ENCODE measurements at places on chromosomes 12 and 14.

- DNase-seq, result no peak
Observed at GRCh38 chr14:22547948-22548750, 40.9 kb downstream of the DAD1 start.

DNA sequence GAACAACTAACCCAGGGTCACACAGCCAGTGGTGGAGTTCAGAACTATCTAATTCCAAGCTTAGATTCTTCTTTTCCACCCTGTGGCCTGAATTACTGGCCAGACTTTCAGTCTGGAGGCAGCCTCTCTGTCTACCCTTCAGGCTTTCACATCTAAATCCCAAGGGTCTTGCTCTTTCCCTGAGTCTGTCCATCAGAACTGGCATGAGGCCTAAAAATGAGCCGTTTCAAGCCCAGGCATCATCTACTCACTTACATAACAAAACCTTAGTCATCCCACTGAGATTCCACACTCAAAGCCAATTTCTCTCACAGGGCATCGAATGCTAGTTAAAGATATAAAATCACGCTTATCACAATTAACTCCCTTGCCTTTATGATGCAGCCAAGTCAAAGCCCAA is 1.3 kb upstream of the PTGDR start:
- no peak for DNase-seq

DNA sequence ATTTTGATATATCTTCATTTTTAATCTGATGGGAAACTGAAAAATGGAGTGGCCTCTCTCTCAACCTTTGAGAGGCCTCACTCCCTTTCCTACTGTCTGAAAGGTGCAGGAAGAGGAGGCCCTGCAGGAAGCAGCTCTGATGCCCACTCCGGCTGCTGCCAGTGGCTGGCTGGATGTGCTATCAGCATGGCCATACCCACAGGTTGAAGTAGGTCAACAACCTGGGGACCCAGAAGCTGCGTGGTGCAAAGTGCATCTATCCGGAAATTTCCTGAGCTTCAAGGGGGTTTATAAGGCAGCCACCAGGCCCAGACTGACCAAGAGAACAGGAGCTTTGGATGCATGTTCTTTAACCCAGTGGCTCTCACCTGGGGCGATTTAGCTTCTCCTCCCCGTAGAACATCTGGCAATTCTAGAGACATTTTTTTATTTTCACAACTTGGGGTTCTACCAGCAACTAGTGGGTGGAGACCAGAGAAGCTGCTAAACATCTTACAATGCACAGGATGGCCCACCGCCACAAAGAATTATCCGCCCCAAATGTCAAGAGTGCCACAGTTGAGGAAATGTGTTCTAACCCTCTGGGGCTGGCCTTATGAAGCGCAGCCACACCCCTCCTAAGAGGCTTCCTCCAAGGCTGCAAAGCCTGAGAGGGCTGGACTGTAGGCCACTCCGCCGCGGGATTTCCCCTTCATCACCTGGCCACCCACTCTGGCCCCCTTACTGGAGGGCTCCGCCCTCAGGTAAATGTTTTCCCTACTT is 8.2 kb upstream of the BATF start:
- DNase-seq, result no peak

DNA sequence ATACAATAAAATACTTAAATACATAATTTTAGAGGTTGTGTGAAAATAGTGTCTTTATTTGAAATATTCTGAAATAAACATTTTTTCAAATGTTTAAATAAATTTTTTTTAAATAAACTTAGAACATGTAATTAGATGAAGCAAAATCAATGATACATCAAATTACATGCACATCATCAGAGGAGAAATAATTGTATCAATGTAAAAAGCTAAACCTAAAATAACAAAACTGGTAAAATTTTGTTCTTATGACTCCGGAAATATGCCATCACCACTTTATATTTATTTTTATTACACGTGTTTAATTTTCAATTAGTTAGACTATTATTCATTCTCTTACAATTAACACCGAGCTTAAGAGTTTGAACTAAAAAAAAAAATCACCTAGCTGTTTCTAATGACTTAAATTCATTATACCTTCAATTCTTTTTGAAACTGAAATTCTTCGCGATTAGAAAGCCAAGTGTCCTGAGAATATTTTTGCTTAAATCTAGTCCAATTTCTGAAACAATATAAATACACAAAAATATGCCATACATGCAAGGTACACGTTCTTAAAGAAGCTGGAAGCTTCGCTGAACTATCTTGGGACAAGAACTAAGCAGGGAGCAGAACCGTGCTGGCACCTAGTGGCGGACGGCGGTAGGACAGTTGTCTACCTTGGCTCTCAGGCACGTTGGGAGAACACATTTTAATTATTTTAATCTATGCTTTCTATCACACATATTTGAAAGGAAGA is 230.5 kb downstream of the SLC25A21 start:
- no peak for DNase-seq

DNA sequence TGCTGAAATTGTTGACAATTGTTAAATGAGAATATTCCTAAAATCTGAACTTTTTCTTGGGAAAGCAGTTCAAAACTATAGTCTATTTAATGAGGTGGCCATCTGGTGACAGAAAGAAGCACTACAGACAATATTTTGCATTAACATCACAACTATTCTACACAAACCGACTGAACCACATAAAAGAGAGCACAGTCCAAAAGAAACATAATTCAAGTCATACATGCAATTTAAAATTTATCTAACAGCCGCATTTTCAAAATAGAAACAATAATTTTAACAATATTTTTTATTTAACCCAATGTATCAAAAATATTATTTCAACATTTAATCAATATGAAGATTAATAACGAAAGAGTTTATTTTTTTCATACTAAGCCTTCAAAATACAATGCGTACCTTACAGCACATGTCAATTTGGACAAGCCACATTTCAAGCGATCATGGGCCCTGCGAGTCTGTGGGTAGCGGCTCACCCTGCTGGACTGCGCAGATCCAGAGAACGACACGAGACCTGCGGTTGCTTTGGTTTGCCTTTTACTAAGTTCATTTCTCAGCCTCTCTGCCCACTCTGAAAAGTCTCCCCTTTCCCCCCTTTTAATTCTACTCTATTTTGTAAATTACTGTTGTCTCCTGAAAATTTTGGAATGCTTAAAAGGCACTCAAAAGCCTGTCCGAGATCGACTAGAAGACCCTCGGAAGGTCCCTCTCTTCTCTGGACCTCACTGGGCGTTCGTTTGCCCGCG is 947 bp upstream of the LRRC9 start:
- no peak for DNase-seq

- no peak for DNase-seq
Observed at GRCh38 chr12:39287817-39288216, 155.1 kb downstream of the KIF21A start.

- no peak for DNase-seq
Observed at GRCh38 chr12:65152596-65152995, 16.8 kb upstream of the LEMD3 start.

DNA sequence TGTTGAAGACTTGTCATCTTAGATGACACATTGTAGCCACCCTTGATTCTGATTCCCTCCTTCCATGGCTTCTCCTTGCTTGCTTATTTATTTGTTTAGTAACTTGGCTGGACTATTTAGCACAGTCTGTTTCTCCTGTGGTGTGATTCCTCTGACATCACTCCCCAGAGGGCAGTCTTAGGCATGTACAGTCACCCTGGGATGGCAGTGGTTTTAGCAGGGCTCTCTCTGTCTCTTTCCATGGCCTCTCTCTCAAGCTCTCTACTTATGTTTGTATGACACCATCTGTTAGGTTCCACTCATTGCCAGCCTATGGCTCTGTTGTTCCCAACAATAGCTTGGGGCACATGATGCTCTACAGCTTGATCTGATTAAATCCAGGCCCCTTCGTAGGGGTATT is 158.3 kb downstream of the ADGRD1 start:
- DNase-seq, result no peak

DNA sequence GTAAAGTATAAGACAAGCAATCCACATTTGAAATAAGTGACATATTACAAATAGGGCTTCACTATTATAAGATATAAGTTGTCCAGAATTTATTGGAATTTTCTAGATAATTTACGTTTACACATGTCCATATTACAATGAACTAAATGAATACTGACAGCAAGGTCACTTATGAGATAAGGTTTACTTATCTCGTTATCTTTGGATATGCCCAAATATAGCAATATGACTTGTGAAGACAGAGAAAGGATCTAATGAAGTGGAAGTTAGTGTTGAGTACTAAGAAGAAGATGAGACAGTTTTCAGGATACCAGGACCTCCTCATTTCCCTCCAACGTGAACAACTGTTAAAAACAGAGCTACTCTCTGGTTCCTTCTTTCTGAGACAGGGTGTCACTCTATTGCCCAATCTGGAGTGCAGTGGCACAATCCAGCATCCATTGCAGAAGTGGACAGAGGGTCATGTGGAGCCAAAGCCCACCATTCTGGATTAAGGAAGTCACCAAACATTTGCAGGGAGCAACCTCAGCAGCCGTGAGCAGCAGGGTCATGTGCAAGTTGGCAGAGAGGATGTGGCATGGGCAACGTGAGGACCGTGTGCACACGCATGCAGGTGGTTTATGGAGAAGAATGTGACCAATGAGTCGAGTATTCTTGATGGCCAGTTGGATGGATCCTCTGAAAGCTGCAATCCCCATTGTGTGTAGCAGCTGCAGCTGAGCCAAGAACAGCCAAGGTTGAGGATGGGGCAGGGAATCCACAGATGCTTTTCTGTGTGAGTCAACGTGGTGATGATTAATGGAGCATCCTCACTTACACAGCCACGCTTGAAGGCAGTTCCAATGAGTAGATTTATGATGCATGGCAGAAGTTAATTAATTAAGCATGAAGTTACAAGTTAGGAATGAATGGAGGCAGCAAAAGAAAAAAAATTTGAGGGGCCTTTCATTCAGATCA is 111.0 kb downstream of the BICD1 start:
- DNase-seq, result no peak

- no peak for DNase-seq
Observed at GRCh38 chr12:58217130-58217529, 275.8 kb downstream of the ATP23 start.

GRCh38 chr14:77126461-77126990 is 15.1 kb downstream of the ZDHHC22 start:
- no peak for DNase-seq

DNA sequence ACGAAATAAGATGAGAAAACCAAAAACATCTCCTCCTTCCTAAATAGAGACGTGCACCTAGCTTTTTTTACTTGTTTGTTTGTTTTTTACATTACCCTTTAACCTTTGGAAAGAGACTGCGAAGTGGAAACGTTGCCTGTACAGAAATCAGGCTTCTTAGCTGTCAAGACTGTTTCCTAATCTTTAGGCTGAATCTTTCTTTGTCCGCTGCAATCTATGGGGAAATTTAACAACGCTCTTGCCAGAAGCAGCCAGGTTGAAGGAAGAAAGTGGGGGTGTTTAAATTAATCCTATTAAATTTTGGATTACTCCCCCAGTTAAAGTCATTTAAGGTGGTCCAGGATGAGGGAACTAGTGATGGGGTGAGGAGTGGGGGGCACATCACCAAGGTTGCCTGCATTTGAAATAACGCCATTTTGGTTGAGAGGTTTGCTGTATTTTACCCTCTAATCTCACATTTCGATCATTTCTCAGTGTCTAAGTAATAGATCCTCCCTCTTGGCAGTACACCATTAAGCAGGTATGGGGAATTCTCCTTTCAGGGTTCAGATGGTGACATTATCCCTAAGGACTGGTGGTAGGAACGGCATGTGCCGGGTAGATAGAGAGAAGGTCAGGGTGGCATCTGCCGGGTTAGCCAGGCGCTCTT is 2.6 kb downstream of the FLRT2 start:
- no peak for DNase-seq

DNA sequence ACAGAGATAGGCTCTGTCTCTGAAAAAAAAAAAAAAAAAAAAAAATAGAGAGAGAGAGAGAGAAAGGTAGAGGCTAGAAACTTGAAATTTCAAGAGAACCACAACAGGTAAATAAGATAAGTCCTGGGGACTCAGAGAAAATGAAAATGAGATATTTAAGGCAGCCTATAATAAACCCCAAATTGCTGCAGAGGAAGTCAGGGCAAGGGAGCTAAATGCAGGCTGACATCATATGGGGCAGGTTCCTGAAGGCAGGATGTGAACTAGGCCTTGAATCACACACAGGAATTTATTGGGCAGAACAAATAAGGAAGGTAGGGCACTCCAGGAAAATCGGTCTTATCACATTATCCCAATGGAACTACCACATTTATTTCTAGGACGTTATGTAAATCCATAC is 54.9 kb upstream of the NUDT4 start:
- no peak for DNase-seq

- DNase-seq, result no peak
Observed at GRCh38 chr12:114030451-114030850, 64.3 kb upstream of the RBM19 start.

DNA sequence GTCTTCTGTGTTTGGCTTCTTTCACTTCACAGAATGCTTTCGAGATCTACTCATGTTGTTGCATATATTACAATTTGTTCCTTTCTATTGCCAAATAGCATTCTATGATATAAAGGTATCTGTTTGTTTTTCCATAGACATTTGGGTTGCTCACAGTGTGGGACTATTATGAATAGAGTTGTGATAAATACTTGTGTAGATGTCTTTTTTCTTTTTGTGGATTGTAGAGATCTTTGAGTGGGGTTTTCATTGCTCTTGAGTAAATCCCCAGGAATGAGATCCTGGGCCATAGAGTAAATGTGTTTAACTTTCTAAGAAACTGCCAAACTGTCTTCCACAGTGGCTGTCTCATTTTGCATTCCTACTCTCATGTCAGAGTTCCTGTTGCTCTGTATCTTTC is 24.9 kb upstream of the CEBPE start:
- no peak for DNase-seq

GRCh38 chr14:75972801-75973421 is 8.9 kb downstream of the TGFB3 start:
- no peak for DNase-seq

DNA sequence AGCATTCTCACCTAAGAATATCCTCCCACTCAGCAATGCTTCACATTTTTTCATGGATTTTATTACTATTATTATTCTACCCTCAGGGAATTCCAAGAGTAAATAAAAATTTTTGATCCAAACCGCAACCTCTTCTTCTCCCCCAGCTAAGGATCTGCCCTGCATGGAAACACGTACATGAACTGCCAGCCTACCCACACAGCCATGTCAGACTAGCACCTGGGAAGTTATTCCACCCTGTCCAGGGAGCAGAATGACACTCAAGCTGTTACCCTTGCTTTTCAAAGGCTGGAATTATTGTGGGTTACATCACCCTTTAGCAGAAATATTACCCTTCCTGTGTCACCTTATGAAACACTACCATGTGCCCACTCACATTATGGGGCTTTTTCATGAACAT is 227.3 kb upstream of the USP15 start:
- no peak for DNase-seq

- DNase-seq, result no peak
Observed at GRCh38 chr12:122094735-122095631, 16.4 kb downstream of the MLXIP start.

GRCh38 chr12:67112586-67112985 is 156.6 kb upstream of the CAND1 start:
- no peak for DNase-seq

Data from stimulated activated CD8-positive, alpha-beta memory T cell treated with anti-CD3 and anti-CD28 coated beads, Interleukin-12 subunit alpha, Interleukin-12 subunit beta, amount 100 ng/mL, for 4 hours (primary cell).